ENCODE measurements at places on chromosomes 4 and X.

DNA sequence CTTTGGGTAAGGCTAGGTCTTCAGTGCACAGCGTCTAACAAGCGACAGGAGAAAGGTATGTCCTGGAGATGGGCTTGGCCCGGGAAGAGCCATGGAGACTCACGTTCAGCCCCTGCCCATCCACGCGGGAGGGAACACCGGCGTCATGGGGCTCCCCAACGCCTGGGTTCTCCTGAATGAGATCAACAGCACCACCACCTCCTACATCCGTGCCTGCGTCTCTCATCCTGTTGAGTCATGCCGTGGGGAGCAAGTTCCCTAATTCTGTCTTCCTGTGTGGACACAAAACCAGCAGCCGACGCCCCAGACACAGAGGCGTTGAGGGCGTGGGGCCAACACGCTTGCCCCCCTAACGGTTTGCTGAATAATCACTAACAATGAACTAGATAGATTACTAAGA lies 20.1 kb upstream of the IL3RA start:
- H3K36me3 ChIP-seq, result no peaks in the 10 kb centered on the region
- H3K4me1 ChIP-seq, result peaks cover 5% of the 10 kb centered on the region
- peak overlapping the region; percentile 63 for H3K4me3 ChIP-seq
- H3K27me3 ChIP-seq, result peaks cover 4% of the 10 kb centered on the region
- no peak overlapping the region for H3K27ac ChIP-seq
- DNase-seq, result no peak

DNA sequence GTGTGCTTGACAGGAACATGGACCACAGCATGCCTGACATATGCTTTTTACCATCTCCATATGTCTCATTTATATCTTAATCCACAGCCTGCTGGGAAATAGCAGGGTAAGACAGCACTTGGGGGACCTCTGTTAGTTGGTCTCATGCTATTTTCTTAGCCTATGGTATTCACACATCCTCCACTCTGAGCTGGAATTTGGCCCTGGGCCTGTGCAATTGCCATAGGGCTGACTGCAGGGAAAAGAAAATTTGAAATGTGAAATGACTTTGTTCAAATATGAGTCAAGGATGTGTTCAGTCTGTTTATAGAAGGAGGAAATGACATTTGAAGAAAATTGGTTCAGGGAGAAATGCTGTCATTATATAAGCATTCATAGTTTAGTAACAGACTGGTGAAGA lies 9.6 kb upstream of the MAP7D3 start:
- peaks cover 10% of the 10 kb centered on the region for H3K4me1 ChIP-seq
- no peaks in the 10 kb centered on the region for H3K36me3 ChIP-seq
- no peak overlapping the region for H3K27ac ChIP-seq
- no peak for DNase-seq

GRCh38 chr4:118102195-118102594 lies 67.9 kb downstream of the NDST3 start:
- H3K27me3 ChIP-seq, result no peaks in the 10 kb centered on the region
- DNase-seq, result no peak
- H3K36me3 ChIP-seq, result no peaks in the 10 kb centered on the region
- H3K27ac ChIP-seq, result no peak overlapping the region

- H3K4me3 ChIP-seq, result no peak overlapping the region
- no peak for DNase-seq
- H3K36me3 ChIP-seq, result no peaks in the 10 kb centered on the region
- H3K4me1 ChIP-seq, result no peaks in the 10 kb centered on the region
These were observed 53.5 kb downstream of the TMPRSS11F start for GRCh38 chr4:68076194-68076593.

GRCh38 chr4:84491481-84491880 lies 7.6 kb downstream of the NKX6-1 start:
- no peak overlapping the region for H3K27ac ChIP-seq
- H3K36me3 ChIP-seq, result peaks cover 33% of the 10 kb centered on the region
- H3K27me3 ChIP-seq, result peaks cover 100% of the 10 kb centered on the region
- peaks cover 8% of the 10 kb centered on the region for H3K4me1 ChIP-seq

DNA sequence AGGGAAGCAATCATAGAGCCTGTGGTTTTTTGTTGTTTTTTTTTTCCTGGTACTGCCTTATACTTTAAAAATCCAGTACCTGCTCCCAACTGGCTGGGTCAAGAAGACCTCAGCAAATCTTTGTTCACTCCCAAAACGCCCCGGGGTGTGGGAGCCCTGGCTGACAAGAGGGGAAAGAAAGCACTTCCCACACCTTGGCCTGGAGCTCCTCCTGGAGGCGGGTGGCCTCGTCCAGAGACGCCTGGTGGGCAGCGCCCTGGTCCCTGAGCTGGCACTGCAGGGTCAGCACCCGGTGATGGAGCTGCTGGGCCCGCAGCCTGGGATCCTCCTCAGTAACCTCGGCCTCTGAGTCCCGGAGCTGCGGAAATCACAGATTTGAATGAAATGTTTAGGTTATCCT lies 38.2 kb downstream of the C4orf50 start:
- no peak overlapping the region for H3K27ac ChIP-seq
- H3K27me3 ChIP-seq, result peaks cover 17% of the 10 kb centered on the region
- no peak overlapping the region for H3K4me3 ChIP-seq
- H3K36me3 ChIP-seq, result peaks cover 19% of the 10 kb centered on the region
- H3K4me1 ChIP-seq, result no peaks in the 10 kb centered on the region

DNA sequence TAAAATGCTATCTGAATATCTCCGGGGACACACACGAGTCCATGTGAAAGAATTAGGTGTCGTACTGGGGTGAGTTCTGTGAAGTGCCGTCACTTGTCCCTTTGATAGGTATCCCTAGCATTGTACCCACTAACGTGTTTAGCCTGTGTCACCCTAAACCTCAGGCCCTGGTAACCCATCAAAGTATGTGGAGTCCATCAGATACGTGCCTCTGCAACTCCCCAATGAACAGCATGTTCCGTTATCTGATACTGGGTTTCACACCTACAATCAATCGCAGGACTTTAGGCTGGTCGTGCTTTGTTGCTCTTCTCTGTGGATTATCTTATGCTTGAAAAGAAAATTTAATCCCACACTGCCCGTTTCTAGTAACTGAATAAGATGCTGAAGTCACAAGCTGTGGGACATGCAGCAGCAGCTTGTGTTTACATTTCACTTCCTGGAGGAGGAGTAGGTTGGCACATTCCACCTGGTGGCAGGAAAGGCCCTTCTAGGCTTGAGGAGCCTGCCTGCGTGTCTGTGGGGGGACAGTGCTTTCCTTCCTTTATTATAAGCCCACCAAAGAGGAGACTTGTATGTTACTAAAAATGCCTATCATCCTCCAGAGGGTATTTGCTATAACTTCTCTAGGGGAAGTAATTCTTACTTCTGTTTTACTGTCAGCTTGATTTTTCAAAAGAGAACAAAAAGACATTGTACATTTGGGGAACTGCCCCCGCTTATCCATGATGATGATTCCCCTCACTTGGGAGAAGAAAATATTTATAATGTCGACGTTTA lies 127.2 kb downstream of the FNIP2 start:
- H3K36me3 ChIP-seq, result peaks cover 58% of the 10 kb centered on the region
- H3K4me3 ChIP-seq, result no peak overlapping the region
- no peak overlapping the region for H3K27ac ChIP-seq
- no peak for DNase-seq

- H3K27ac ChIP-seq, result no peak overlapping the region
- no peak for DNase-seq
- H3K4me3 ChIP-seq, result no peak overlapping the region
- peaks cover 12% of the 10 kb centered on the region for H3K36me3 ChIP-seq
- no peaks in the 10 kb centered on the region for H3K27me3 ChIP-seq
- H3K4me1 ChIP-seq, result peaks cover 15% of the 10 kb centered on the region
These were observed 166.5 kb downstream of the FBXW7 start for GRCh38 chr4:152369203-152369901.

GRCh38 chr4:5566526-5566925 lies 141.8 kb downstream of the EVC2 start:
- peaks cover 2% of the 10 kb centered on the region for H3K27me3 ChIP-seq
- no peak overlapping the region for H3K27ac ChIP-seq
- no peaks in the 10 kb centered on the region for H3K4me1 ChIP-seq
- no peaks in the 10 kb centered on the region for H3K36me3 ChIP-seq
- no peak for DNase-seq

GRCh38 chr4:92307181-92307580 lies 3.4 kb downstream of the GRID2 start:
- peaks cover 34% of the 10 kb centered on the region for H3K27me3 ChIP-seq
- H3K4me3 ChIP-seq, result no peak overlapping the region
- DNase-seq, result no peak
- no peaks in the 10 kb centered on the region for H3K36me3 ChIP-seq
- H3K27ac ChIP-seq, result no peak overlapping the region

GRCh38 chr4:136841526-136841925 lies 690.8 kb downstream of the PCDH18 start:
- H3K36me3 ChIP-seq, result no peaks in the 10 kb centered on the region
- H3K27me3 ChIP-seq, result no peaks in the 10 kb centered on the region
- no peak for DNase-seq

- H3K4me1 ChIP-seq, result no peaks in the 10 kb centered on the region
- H3K36me3 ChIP-seq, result no peaks in the 10 kb centered on the region
- no peaks in the 10 kb centered on the region for H3K27me3 ChIP-seq
- H3K4me3 ChIP-seq, result no peak overlapping the region
- no peak overlapping the region for H3K27ac ChIP-seq
- DNase-seq, result no peak
These were observed 123.6 kb downstream of the MSL3 start for GRCh38 chrX:11881485-11882170.

DNA sequence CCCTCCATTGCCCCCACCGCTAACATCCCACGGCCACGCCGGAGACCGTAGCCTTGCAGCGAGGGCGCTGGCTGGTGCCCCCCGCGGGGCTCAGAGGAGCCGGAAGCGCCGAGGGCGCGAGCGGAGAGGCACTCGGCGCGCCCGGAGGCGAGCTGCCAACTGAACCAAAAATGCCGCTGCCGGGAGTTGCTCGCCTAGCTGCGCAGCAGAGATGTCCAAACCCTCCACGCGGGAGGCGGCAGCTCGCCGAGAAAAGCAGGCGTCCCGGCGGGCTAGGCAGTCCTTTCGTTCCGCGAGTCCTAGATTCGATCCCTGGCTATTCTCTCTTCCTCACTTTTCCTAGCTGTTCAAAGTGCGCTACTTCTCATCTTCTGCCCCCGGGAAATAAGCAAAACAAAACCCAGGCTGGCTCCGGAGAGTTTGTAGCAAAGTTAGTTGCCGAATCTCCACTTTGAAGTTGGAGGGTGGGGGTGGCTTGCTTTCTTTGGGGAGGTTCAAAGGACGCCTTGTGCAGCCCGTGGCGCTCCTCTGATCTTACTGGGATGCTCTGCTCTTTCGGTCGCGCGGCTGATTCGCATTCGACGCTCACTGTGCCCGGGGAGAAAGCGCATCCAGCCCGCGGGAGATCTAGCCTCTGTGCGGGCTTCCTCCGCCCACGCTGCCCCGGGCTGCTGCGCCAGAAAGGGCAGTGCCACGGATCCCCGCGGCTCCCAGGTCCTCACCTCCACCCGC lies 723 bp downstream of the NKX6-1 start:
- H3K36me3 ChIP-seq, result peaks cover 22% of the 10 kb centered on the region
- H3K27me3 ChIP-seq, result peaks cover 79% of the 10 kb centered on the region
- DNase-seq, result no peak
- H3K27ac ChIP-seq, result no peak overlapping the region
- peak overlapping the region; percentile 83 for H3K4me3 ChIP-seq
- H3K4me1 ChIP-seq, result peaks cover 25% of the 10 kb centered on the region

Data from naive thymus-derived CD8-positive, alpha-beta T cell (primary cell).